ENCODE measurements at places on chromosomes 16 and 17.

DNA sequence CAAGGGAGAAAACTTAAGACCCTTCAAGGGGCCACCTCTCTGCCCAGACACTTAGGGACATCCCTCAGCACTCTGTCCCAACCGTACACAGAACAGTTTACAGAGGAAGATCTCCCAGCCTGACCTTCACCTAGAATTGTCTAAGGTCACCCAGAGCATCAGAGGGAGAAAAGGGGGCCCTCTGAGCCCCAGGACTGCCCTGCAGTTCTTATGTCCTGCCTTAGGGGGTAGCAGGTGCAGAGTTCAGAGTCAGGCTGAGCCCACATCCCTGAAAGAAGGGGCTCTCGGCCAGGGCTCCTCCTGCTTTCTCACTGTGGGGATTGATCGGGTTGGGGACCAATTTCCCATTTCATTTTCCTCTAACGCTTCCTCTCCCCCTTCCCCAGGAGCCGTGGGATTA is 15.4 kb downstream of the CA4 start:
- no peak for DNase-seq

DNA sequence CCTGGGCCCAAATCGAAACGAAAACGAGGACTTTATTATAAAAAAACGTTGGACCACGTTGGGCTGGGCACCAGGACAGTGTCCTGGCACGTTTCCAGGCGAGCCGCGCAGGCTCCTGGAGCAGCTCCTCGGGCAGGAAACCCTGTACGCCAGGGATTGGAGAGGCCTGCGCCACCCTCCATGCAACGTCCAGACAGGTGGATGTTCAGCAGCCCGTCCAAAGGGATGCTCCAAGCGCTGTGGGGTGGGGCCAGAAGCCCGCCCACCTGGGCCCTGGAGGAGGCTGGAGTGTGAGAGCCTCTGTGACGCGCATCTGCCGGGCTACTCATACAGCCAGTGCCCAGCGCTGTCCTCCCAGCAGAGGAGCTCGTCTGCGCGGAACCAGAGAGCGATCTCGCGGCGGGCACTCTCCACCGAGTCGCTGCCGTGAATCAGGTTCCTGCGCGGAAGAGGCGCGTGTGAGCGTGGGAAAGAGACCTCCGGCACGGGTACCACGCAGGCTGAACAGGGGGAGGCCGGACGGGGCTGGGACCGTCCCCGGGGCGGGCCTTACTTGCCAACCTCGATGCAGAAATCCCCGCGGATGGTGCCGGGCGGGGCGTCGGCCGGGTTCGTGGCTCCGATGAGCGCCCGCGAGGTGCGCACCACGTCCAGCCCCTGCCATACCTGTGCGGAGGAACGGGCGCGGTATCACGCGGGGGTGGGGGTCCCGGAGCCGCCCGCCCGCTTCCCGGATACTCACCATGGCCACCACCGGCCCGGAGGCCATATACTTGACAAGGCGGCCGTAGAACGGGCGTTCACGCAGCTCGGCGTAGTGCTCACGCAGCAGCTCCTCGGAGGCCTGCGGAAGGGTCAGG is 785 bp downstream of the NME3 start:
- peak; percentile 39 for DNase-seq

DNA sequence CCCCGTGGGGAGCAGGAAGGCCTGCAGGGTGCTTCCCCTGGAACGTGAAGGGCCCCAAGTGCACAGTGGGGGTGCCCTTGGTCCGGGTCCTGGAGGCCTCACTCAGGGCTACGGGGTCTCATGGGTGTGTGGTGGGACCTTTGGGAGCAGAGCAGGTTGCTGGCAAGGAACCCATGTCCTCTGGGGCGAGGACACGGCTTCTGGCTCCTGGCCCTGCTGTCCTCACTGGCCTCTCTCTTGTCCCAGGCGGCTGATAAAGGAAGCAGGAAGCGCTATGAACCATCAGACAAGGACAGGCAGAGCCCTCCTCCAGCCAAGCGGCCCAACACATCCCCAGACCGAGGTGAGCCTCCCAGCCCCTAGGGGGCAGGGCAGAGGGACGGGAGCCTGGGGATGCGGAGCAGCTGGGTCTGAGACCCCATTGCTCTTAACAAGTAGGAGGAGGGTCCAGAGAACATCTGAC is 9.8 kb upstream of the IL17C start:
- peak; percentile 53 for DNase-seq

DNA sequence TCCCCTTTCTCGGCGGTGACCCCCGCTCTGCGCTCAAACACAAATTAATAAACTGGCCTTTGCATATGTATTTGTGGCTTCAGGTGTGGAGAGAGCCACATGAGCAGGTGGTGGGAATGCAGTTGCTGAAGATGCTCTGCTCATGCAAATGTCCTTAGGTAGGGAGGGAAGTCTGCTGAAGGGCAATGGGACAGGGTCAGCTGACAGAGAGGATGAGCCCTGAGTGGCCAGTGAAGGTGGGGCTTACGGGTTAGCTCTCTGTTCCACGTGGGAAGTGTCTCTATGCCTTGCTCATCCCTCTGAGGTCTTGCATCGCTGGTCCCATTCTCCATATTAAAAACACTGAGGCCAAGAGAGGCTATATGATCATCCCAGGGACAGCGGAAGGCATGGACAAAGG is 74.2 kb upstream of the CCL1 start:
- no peak for DNase-seq

GRCh38 chr16:2331199-2331930 is 9.2 kb downstream of the ABCA3 start:
- DNase-seq: no peak

- no peak for DNase-seq
Measured at GRCh38 chr17:41116297-41116696, 1.9 kb downstream of the KRTAP4-11 start.

Data from ACHN (cell line).